Vein endothelial cell (primary cell): ENCODE measurements at places on chromosomes 16 and 17. TPM values are rescaled to one million over a fixed set of nuclear protein-coding genes. Genes with fewer than 3 reads are reported as not detected.

The PRSS21 gene
- total RNA-seq: 0.33 and 1.2 TPM in 2 replicates

The COPZ2 gene
- total RNA-seq: 6.4 and 6.5 TPM in 2 replicates

The IL34 gene
- total RNA-seq: 1.9 and 2.9 TPM in 2 replicates

The SEZ6 gene
- total RNA-seq: not detected in 2 replicates

The SCGB1C2 gene
- total RNA-seq: not detected in 2 replicates

The TVP23A gene
- total RNA-seq: not detected in 2 replicates

The MYH2 gene
- not detected in 2 replicates for total RNA-seq

The AANAT gene
- not detected in 2 replicates for total RNA-seq

The CXCL16 gene
- 2.0 and 3.9 TPM in 2 replicates for total RNA-seq

The PRKCA gene
- 15.2 and 21.2 TPM in 2 replicates for total RNA-seq

The SOX9 gene
- total RNA-seq: under 0.01 TPM in 1 of 2 replicates, not detected in the other

The RND2 gene
- under 0.01 and 0.10 TPM in 2 replicates for total RNA-seq

The VASN gene
- 0.33 and 0.86 TPM in 2 replicates for total RNA-seq

The MRC2 gene
- 13.7 and 39.8 TPM in 2 replicates for total RNA-seq

The QPRT gene
- 0.10 TPM in 1 of 2 replicates, not detected in the other for total RNA-seq

The SPHK1 gene
- 138 and 156 TPM in 2 replicates for total RNA-seq

The CLEC10A gene
- total RNA-seq: 0.19 TPM in 1 of 2 replicates, not detected in the other

The HSPB9 gene
- not detected in 2 replicates for total RNA-seq

The OR3A3 gene
- not detected in 2 replicates for total RNA-seq

The TMIGD1 gene
- total RNA-seq: not detected in 2 replicates

The RPAIN gene
- 41.4 and 56.2 TPM in 2 replicates for total RNA-seq

The GCGR gene
- total RNA-seq: not detected in 2 replicates

The SYNGR3 gene
- 1.9 and 6.9 TPM in 2 replicates for total RNA-seq

The ADPRM gene
- 9.1 and 12.7 TPM in 2 replicates for total RNA-seq

The ECI1 gene
- 20.8 and 28.4 TPM in 2 replicates for total RNA-seq

The NOG gene
- 2.8 and 3.9 TPM in 2 replicates for total RNA-seq

The TMED6 gene
- total RNA-seq: 0.19 TPM in 1 of 2 replicates, not detected in the other

The TMEM235 gene
- total RNA-seq: not detected in 2 replicates
